Pancreas (tissue), 10 donors: ENCODE measurements at places on chromosomes 6 and 20. TPM values are rescaled to one million over a fixed set of nuclear protein-coding genes. Genes with fewer than 3 reads are reported as not detected.

The LGSN gene
- 0.12 TPM for polyA plus RNA-seq

The CTAGE9 gene
- polyA plus RNA-seq, result not detected

The SIRPD gene
- not detected for polyA plus RNA-seq

The POFUT1 gene
- 10.3 TPM for polyA plus RNA-seq

The OLIG3 gene
- polyA plus RNA-seq, result not detected

The PNLDC1 gene
- 1.4 TPM for polyA plus RNA-seq

The PRND gene
- not detected for polyA plus RNA-seq

The F13A1 gene
- polyA plus RNA-seq, result 13.5 TPM

The HTR1B gene
- not detected for polyA plus RNA-seq

- peak; percentile 22 for DNase-seq
Observed at GRCh38 chr20:25720285-25720684, 23.6 kb upstream of the ZNF337 start.

- DNase-seq, result peak; percentile 72
Observed at GRCh38 chr6:2952557-2953095, 18.7 kb downstream of the SERPINB6 start.

DNA sequence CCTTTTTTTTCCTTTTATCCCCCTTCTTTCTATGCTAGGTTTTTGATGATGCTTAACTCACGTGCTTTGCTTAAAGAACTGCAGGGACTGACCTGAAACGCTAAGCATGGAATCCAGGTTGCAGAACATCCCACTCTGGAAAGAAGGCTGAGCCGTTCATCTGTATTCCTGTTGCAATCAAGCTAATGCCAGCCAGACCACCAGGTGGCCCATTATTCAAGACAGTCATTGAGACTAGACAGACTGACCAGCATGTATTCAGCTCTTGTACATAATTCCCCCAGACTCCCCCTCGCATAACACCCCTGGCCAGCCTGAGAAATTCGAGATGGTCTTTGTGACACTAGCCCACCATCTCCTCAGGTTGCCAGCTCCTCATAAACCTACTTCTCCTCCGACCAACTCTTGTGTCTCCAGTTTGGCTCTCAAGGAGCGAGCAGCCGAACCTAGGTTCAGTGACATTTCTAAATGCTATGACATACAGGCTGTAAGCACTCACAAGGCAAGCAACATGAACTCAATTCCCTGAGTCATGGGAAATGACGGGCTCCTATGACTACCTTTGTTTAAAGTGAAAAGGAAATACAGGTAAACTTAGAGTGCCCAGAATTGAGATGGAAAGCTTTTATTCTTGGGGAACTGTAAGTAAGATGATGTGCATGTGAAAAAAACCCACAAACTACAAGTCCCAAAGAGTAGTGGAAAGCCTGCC is 309.3 kb upstream of the CDYL start:
- DNase-seq, result no peak

DNA sequence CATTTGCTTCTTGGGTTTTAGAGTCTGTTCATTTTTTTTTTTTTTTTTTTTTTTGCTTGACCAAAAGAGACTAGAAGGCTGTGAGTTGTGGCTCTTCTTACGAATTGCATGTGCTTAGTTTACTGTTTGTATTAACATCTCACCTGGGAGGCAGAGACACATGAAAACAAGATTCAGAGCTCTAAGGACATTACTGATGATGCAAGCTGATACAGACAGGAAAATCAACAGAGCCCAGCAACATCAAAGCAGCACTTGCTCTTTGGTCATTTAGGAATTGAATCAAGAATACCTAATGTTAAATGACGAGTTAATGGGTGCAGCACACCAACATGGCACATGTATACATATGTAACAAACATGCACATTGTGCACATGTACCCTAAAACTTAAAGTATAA is 55.7 kb upstream of the HS3ST5 start:
- DNase-seq, result no peak

GRCh38 chr6:138405816-138406413 is 1.9 kb downstream of the HEBP2 start:
- DNase-seq, result no peak

- DNase-seq, result peak; percentile 89
Observed at GRCh38 chr6:131807644-131808459, at the start of gene ENPP1. TSS of gene ENPP1 (plus strand) at chr6:131808020. CDS start at chr6:131808036, 16 bp downstream.

- no peak for DNase-seq
Observed at GRCh38 chr6:90383196-90383822, 86.7 kb upstream of the BACH2 start.

DNA sequence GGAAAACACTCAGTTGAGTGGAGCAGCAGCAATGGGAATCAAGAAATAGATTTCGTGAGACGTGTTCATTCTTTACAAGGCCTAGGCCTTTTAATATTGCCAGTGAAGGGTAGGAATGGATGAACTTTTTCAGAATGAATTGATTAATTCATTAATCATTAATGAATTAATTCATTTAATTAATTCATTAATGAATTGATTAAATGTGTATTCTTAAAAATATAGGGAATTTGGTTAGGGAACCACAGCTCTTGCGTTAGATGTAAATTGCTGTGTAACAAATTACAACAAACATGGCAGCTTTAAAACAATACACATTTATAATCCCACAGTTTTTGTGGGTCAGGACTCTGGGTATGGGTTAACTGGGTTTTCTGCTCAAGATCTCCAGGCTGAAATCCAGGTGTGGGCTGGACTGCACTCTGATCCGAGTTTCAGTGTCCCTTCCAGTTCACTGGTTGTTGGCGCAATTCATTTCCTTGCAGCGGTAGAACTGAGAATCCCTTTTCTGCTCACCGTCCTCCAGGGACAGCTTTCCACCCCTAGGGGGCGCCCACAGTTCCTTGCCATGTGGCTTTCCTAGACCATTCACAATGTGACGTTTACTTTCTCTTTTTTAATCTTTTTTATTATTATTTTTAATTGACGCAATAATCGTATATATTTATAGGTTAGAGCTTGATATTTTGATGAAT is 32.8 kb upstream of the BCAS1 start:
- peak; percentile 62 for DNase-seq

DNA sequence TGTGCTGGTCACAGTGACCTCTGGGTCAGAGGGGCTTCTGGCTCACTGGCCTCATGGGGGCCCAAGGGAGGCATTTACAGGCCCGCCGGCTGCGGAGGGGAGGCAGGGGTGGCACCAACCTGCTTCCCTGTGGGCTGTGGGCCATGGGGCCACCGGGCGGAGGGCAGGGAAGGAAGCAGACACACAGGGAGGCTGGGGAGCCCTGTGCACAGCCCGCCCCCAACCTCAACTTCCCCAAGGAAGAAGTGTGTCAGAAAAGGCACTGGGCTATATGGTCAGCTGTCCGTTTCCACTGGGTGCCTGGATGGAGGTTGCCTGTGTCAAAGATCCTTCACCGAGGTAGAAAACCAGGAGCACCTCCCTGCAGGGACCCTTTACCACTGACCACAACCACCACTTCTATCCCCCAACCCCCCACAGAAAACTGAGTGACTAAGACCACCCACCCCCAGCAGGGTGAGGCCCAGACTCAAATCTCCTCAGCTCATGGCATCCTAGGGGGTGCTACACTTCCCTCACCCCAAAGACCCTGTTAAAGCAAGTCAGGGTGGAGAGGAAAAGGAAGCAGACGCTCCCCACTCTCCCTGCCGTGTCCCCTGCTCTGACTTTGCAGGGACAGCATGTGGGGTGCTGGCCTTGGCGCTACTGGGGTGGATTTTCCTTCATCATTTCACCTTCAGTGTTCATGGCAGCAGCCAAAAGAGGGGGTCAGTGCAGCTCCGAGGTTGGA is 5.6 kb downstream of the CST3 start:
- no peak for DNase-seq

GRCh38 chr6:115908906-115909559 is 151.7 kb downstream of the FRK start:
- DNase-seq, result no peak

DNA sequence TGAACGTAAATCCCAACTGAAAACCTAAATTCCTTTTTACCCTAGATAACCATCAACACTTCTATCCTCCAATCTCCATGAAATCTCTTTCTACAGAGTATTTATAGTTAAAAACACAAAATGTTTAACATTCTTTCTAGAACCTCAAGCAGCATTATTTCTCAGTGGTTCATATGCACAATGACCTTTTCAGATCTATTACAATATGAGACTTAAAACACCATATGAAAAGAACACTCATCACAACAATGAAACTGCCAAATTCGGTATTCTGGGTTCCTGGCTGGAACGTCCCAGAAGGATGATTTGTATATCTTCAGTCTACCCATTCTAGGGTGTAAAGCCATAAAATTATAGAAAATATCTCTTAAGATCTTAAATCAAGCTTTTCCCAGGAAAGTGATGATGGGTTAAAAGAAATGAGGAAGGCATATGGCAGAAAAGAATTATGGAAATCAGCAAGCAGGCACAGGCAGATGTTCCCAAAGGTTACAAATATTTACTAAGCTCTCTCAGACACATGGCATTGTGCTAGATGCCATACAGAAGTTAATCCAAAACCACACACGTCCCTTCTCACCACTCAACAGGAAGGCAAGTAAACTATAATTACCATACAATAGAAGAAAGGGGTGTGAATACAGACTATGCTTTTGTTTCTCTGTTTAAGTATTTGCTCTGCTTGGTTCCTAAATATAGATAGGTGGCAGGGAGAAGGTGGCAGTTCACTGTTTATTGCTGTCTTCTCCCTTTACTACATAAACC is 118.0 kb downstream of the CHD6 start:
- no peak for DNase-seq

DNA sequence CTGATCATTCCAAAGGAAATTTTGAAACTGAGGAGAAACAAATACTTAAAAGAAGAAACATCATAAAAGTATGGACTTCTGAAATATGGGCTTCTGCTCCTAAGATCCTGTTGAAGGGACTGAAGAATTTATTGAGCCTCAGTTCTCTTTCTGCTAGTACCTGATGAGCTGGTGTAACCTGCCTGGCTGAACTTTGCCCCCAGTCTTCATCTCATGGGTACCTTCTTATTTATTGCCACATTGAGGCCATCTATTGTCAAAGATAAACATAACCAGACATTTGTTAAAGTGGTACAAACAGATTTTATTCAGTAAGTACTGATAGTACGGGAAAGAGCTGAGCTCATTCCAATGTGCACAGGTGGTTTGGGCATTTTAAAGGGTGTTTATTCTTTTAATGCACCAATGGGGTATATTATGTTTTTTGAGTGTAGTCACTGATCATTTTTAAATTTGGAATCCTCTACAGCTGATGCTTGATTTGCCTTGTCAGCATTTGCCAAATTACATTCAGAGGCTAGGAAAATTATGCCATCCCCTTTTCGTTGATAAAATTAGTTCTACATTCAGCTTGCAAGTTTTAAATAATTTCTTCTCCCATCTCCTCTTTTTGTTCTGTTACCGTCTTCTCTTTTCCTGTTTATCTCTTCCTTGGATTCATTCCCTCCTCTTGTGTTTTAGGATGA is 118.2 kb downstream of the PRIM2 start:
- no peak for DNase-seq
